ENCODE measurements at places on chromosomes 7 and 10.

DNA sequence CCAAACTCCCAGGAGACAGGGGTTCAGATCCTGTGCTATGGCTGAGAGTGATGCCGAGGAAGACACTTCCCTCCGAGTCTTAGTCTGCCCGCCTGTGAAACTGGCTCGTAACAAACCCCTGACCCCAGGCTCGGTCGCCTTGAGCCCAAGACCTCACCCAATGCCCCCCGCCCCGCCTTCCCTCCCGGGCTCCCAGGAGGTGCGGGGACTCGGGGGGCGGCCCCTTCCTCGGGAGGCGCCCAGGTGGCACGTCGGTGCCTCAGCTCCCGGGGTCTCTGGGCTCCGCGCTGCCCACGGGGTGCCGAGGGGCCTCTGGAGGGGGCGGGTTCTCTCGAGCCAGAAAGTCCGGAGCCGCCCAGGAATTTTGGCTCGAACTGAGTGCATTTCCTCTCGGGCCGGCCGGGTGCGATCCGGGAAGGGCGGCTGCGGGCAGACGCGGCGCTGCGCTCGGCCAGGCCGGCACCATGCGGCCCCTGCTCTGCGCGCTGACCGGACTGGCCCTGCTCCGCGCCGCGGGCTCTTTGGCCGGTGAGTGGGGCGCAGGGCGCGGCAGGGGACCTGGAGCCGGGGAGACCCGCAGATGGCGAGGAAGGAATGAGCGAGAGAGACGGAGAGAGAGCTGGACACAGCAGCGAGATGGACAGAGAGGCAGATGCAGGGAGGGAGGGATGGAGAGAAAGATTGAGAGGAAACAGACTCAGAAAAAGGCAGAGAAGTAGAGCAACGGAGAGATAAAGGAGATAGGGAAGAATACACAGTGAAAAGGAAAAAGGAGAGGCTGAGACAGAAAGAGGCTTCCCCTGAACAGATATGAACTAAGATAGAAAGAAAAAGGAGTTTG lies at the start of gene PLAC9:
Gene PLAC9 (plus strand): TSS at position 432 of the 841 bp plus-strand sequence. CDS start 33 bp downstream, at position 465.
- DNase-seq = peak; percentile 73

DNA sequence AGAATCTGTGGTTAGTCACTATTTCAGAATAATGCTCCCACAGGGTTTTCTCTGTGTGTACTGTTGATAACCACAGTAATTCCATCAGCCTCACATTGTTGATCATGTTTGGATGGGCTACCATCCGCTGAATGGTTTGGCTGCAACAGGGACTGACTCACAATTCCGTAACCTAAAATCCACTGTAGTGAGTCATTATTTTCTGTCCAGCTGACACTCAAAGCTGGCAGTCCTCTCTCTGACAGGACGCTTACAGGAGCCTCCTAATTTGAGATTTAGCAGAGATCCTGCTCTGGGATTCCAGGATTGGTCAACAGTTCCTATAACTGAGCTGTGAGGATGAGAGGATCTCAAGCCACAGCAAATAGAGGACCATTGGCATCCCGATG lies 32.7 kb downstream of the VWA2 start:
- peak; percentile 89 for DNase-seq

GRCh38 chr7:131927770-131928423 lies 371.5 kb upstream of the PODXL start:
- no peak for DNase-seq

GRCh38 chr7:31077484-31078362 lies 25.6 kb downstream of the ADCYAP1R1 start:
- DNase-seq = no peak

GRCh38 chr10:13528875-13529713 lies at the start of gene BEND7:
TSS of gene BEND7 (minus strand) at chr10:13529014. CDS start at chr10:13528533, 481 bp downstream.
- no peak for DNase-seq

- DNase-seq = peak; percentile 53
Measured at GRCh38 chr10:126734015-126734414, 63.5 kb upstream of the C10orf90 start.

DNA sequence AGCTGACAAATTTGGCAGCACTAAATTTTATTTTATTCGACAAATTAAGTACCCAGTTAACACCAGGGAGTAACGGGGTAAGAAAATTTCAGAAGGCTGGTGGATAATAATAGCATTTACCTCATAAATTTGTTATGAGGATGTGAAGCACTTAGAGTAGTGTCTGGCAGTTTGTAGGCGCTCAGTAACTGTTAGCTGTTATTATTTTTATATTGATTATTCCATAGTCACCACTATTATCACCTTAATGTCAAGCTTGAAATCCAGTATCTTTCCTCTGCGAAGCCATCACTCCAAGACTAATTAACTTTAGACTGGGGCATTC lies 563 bp upstream of the COA1 start:
- no peak for DNase-seq

DNA sequence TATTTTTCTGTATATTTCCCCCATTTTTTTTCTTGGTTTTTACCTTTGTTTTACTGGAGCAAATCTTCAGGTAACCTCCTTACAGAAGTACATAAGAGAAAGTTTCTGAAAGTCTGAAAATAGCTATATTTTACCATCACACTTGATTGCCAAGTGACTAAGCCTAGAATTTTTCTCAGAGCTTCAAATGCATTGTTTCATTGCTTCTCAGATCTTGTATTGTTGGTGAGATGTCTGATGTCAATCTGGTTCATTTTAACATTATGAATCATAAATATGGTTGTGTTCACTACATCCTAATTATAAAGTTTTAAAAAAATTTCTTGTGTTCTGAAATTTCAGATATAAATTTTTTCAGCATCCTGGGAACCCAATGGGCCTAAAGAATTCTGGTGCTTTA lies 228.2 kb downstream of the AHR start:
- DNase-seq = peak; percentile 78

DNA sequence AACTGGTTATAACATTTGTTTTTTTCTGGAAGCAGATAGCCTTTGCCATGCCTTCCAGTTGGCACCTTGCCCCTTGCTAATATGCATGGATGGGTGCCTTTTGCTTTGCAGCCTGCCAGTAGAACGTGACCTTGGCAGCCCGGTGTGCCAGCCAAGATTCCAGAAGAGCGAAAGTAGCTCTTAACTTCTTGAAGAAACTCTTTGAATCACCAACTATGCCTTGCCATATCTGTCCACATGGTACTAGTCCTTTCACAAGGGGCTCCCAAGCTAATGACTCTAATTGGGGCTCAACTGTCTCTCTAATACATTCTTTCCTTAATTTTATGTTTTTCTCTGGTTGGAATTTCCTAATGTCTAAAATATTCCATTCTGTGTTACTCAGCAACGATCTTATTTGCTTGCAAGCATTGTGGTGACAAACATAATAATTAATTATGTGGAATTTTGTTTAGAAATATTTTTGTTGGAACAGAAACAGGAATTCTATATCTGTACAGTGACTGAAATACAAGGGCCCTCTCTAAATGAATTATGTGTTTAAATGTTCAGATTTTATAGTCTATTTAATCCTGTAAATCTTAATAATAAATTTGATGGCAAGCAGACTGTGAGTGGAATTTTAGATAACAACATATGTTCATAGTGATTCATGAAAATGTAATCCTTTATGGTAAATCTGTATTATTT lies 45.8 kb downstream of the HDAC9 start:
- peak; percentile 49 for DNase-seq

DNA sequence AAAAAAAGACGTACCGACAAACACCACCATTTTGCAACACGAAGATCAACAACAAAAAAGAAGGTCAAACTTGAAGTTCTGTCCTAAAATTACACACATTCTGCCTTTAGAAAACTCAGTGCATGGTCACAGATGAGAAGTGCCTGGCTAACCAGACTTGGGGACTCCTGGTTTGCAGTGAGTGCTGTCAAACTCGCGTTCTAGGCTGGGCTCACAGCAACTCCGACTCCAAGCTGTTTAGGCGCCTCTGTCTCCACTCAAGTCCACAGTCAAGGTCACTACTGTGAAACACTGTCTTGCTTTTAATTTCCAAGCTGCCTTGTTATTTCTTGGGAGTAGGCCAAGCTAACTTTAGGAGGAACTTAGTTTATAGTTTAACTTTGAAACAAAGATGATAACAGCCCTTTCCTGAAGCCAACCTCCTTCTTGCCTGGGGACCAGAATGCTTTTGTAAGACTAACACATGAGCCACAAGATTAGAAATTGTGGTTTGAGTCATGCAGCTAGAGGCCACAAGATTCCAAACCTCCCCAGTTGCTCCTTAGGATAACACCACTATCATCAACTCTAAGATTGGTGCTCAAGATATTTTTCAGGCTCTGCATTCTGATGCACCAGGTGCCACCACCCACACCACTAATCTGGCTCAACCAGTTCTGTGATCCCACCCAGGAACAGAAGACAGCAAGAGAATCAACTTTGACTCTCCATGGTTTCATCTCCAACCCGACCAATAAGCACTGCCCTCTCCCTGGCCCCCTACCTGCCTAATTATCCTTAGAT lies 1.1 kb upstream of the DNAAF5 start:
- DNase-seq = peak; percentile 48

DNA sequence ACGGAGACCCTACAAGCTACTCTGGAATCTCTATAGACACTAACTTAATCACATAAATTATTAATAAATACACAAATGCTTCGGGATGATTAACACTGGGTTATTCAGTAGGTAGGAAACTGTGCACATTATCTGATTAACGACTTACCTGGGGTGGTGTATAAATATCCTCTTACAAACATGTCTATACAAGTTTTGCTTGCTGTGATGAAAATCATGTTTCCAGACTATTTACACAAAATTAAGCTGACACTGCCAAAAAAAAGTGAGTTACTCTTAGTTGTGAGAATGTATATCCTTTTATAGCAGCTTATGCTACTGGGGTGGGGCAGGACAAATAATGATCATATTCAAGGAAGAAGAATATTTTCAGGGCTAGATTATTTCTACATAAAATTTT lies 314.6 kb downstream of the C7orf25 start:
- no peak for DNase-seq

DNA sequence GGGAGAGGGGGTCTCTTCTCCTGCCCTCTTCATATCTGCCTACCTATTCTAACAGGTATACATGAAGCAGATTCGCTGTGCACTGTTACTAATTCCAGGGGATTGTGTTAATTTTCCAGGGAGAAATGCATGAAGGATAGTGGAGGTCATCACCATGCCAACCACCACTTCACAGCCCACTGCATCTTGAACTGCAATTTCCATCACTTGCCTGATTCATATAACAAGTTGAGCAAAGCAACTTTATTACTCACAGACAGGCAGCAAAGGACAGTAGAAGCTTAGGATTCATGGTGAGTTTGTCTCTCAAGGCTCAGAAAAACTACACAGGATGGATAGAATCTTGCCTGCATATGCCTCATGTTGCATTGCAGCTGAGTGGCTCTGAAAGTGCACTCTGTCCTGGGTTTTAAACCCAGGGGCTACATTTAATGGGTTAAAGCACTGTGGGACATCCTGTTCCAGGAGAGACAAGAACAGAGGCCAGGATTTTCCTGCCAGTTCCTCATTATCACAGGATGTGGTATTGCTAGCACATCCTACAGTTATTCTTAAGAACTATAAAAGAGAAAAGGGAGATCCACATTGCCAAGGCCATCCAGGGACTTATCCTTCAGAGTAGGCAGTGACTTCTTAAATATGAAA lies 136.9 kb upstream of the PRSS1 start:
- DNase-seq = peak; percentile 35

DNA sequence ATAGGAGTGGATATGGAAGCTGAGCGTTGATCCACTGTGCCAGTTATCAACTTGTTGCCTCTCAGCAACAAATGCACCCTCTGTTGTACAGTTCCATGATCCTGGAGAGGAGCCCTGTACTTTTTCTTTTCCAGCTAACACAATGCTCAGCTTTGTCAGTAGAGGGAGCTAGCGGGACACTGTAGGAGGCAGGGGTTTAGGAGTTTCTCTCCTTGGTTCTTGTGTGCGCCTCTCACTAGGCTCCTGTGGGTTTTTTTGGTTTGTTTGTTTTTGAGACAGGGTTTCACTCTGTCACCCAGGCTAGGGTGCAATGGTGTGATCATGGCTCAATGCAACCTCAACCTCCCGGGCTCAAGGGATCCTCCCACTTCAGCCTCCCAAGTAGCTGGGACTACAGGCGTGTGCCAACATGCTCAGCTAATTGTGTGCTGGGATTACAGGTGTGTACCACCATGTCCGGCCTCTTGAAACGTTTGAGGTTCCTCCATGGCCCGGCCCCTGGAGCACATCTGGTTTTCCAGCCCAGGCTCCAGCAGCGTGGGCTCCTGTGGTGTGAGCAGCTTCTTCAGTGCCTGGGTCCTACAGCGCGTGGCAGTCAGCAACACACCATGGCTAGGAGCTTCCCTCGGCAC lies 12.0 kb upstream of the MARVELD1 start:
- DNase-seq = peak; percentile 86

DNA sequence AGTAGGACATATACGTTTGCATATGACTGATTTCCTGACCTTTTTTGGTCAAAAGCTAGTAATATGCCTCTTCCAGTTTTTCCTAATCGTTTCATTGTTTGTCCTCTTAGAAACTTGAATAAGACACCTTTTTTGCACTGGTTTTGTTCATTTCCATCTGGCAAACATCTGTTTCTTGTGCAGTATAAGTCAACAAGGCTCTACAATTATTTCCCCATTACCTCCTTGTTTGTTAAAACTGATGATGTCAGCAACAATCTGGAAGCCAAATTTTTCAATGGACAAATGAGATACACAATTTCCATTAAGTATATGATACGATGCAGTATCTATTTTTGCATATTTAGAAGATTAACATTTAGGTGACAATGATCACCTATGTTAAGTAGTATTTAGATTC lies 148.8 kb downstream of the NRBF2 start:
- DNase-seq = no peak

- peak; percentile 56 for DNase-seq
Measured at GRCh38 chr10:18144928-18145327, 4.7 kb downstream of the CACNB2 start.

GRCh38 chr10:117899181-117899683 lies 147.5 kb downstream of the RAB11FIP2 start:
- no peak for DNase-seq

- DNase-seq = no peak
Measured at GRCh38 chr7:114793155-114793845, 128.6 kb upstream of the MDFIC start.

DNA sequence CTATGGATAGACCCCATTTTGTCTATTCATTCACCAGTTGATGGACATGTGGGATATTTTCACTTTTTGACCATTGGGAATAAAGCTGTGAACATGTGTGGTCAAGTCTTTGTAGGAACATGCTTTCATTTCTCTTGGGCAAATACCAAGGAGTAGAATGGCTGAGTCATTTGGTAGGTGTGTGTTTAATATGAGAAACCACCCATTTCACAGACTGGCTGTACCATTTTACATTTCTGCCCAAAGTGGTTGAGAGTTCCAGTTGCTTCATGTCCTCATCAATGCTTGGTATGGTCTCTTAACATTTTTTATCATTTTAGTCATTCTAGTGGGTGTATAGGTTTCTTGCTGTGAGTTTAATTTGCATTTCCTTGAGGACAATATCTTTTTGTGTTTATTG lies 124.9 kb upstream of the RHEB start:
- peak; percentile 19 for DNase-seq

- no peak for DNase-seq
Measured at GRCh38 chr7:84149573-84149972, 45.0 kb downstream of the SEMA3A start.

- no peak for DNase-seq
Measured at GRCh38 chr10:58920655-58921003, 255.8 kb upstream of the PHYHIPL start.
